ENCODE measurements at places on chromosomes 16 and 17.

DNA sequence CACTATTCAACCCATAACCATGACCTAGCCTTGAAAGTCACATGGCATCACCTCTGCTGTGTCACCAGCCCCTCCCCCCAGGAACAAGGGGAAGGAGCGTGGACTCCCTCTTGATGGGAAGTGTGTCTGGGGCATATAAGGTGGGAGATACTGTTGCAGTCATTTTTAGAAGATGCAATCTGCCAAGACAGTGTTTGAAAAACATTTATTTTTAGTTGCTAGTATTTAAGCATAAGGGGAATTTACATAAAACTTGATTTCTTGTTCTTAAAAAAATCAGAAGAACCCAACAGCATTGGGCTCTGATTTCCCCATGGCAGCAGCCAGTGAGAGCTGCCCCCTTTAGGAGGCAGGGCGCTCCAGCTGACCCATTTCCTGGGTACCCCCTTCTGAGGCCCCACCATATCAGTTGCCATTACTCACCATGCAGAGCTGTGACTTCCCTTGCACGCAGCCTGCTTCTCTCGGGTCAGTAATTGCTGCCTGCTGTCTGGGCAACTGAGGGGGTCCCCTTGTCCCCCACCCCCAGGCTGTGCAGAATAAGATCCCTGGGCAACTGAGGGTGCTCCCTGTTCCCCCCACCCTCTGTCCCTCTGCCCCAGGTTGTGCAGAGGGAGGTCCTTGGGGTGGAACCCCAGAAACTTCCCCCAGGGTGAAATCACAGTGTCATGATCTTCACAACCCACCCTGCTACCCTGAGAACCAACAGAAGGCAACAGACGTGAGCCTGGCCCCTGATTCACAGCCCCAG lies 11.8 kb upstream of the CDC42EP4 start:
- DNase-seq = peak; percentile 24

DNA sequence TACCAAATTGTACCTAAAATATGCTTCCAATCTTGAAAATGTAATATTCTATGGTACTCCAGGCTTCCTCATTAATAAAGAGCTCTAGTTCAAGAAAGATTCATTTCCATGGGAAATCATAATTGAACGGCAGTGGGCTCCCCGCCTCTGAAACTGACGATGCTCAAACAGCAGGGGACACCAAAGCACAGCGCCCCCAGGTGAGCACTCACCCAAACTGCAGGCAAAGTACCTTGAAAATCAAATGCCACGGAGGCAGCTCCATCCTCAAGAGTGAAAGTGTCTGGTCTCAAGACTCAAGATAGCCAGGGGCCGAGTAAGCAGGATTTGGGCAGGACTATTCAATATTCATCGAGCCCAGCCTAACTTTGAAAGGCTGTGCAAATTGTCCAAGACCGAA lies 217.4 kb upstream of the TNRC6C start:
- DNase-seq = no peak

GRCh38 chr16:73546341-73546845 lies 498.5 kb upstream of the ZFHX3 start:
- DNase-seq = no peak

DNA sequence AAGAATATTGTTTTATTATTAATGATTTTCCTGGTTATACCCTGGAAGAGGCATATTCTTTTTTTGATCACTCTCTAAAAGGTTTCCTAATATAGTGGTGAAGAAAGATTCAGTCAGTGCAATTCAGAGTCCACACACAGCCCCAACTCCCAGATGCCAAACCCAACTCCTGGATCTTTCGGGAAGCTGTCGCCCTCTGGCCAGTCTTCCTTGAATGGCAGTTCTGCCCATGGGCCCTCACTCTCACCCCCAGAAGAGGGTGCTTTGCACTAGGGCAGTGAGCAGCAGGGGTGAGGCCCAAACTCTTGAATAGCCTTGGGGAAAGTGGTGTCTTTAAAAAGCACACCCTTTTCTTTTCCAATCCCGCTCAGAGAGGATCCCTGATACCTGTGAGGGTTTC lies 11.0 kb downstream of the KRT32 start:
- DNase-seq = no peak

DNA sequence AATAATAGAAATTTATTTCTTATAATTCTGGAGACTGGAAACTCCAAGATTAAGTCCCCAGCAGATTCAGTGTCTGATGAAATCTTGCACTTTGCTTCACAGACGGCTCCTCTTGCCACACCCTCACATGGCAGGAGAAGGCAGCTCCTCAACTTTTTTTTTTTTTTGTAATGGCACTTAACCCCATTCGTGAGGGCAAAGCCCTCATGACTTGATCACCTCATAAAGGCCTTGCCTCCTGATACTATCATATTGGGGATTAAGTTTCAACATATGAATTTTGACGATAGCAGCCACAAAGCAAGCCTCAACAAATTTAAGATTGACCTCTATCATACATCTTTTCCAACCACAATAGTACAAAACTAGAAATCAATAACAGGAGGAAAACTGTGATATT lies 42.3 kb upstream of the CDYL2 start:
- DNase-seq = no peak

DNA sequence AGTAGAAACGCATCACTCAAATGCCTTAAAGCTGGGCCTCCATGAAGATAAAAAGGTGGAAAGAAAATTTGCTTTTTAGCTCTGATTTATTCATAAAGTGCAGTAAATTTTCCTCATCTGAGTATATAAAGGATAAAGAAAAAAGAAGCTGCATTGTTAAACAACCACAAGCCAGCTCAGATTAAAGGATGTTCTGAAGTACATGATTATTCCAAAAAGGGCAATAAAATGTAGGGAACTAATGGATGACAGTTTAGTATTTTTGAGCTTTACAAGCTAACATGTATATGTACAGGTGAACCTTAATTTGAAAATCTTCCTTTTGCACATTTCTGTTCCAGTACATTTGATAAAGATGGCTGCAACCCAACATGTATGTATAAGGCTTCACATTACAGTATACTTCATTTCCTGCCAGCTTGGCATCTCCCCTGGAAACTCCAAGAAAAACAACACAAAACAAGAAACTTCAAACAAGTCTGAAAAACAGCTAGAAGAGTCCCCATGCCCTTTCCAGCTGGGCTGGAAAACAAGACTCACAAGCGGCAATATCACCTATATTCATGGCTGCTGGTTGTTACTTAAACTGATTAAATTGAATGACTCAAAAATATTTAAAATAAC lies 225.7 kb downstream of the CEP112 start:
- no peak for DNase-seq

DNA sequence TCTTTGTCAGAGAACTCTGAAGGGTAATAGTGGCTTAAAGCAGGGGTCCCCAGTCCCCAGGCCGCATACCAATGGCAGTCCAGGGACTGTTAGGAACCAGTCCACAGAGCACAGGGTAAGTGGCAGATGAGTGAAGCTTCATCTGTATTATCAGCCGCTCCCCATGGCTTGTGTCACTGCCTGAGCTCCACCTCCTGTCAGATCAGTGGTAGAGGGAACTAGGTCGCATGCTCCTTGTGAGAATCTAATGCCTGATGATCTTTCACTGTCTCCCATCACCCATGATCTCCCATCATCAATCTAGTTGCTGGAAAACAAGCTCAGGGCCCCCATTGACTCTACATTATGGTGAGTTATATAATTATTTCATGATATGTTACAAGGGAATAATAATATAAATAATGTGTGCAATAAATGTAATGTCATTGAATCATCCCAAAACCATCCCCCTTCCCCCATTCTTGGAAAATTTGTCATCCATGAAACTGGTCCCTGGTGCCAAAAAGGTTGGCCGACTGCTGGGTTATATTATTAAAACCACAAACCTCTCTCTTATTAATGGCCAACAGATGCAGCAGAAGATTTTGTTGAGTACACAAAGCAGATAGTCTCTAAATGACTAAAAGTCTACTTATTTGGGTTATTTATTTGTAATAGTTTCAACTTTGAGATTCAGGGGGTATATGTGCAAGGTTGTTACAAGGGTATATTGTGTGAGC lies 782.7 kb downstream of the CDH11 start:
- peak; percentile 91 for DNase-seq

DNA sequence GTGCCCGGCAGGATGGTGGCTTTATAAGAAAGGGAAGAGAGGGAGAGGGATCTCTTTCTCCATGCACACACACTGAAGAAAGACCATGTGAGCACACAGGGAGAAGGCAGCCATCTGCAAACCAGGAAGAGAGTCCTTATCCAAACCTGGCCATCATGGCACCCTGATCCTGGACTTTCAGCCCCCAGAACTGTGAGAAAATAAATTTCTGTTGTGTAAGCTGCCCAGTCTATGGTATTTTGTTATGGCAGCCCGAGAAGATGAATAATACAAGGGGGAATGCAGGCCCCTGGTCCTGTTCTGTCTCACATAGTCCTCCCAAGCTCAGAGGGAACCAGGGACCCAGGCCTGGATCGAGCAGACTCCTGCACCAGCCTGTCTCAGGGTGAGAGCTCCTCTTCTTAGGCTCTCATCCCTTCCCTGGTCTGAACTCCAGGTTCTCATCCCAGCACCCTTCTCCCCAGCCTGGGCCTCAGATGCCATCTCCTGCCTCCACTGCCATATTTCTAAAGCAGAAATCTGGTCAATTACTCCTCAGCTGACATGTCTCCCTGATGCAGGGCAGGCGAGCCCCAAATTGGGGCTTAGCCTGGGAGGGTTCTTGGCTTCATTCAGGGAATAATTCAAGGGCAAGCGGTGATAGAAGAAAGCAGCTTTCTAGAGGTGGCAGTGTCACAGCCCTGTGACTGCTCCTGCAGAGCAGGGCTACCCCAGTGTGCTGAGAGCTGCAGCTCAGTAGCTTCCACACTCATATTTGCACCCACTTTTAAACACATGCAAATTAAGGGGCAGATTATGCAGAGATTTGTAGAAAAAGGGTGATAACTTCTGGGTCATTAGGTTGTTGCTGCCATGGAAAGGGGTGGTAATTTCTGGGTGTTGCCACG lies 28.8 kb downstream of the IGFBP4 start:
- no peak for DNase-seq

GRCh38 chr16:61820398-61820797 lies 215.8 kb downstream of the CDH8 start:
- DNase-seq = no peak

GRCh38 chr16:63066552-63066951 lies 1030.3 kb upstream of the CDH8 start:
- no peak for DNase-seq

DNA sequence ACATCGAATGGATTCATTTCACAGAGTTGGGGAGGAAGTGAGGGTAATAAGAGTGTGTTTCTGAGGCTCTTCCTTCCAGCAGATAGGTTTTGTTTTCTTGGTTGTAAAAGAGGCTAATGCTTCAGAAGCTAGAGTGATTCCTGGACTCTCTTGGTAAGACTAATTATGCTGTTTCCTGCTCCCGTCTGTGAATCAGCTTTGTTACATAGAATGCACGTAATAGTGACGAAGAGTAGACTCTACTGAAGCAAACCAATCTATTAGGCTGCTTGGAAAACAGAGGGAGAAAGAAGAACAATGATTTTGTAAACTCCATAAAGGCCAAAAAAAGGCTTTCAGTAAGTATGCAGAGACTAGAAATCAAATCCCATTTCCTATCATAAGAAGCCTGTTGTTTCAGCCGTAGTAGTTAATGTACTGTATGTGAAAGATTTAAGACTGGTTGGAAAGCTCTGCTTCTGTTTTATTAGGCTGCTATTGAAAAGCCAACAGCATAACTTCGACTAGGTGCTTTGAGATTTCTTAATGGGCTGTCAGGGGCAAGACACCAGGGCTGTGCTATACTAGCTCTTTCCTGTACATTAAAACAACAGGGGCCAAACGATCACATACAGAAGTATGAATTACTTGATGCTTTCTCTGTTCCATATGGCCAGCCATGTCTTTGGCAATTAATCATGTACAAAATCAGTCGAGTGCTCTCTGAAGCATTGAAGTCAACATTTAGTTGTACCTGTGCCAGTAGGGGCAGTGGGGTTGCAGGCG lies 219.0 kb downstream of the FTO start:
- no peak for DNase-seq

- DNase-seq = no peak
Observed at GRCh38 chr16:53378138-53378537, 56.1 kb upstream of the RBL2 start.

GRCh38 chr17:14427900-14428647 lies 127.2 kb downstream of the HS3ST3B1 start:
- no peak for DNase-seq

DNA sequence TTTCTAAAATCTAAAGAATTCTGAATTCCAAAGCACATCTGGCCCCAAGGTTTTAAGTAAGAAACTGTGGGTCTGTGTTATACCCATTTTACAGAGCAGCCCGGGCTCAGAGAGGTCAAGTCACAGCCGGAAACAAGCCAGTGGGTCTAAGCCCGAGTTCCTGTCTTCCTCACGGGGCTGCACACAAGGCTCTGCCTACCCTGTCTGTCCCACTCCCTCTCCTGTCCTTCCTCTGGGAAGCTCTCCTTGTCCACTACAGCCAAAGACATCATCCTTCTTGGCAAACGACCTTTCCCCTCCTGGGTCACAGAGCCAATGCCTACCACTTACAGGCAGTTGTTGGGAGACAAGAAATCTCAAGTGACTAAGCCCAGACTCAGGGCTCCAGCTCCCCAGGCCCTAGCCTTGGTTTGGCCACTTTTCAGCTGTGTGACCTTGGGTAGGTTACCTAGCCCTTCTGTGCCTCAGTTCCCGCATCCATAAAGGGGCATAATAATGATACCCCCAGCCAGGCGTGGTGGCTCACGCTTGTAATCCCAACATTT lies 55.6 kb upstream of the MAP3K14 start:
- no peak for DNase-seq

GRCh38 chr17:67500261-67500660 lies 123.2 kb downstream of the PITPNC1 start:
- no peak for DNase-seq

DNA sequence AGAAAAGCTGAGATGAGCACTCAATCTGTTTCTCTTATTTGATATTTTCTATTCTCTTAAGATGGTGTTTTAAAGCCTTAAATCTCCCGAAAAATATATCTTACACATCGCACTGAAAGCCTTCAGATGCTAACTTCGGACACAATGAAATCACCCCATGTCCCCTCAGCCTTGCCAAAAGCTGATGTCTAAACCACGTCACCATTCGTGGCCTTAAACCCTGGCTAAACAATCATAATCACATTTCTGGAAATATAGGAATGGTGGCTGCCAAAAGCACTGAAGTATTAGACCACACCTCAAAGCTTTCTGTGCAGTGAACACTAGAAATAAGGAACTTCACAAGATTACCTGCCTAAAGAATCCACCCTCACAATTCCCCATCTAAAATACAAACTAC lies 402.7 kb downstream of the SOX9 start:
- DNase-seq = no peak

DNA sequence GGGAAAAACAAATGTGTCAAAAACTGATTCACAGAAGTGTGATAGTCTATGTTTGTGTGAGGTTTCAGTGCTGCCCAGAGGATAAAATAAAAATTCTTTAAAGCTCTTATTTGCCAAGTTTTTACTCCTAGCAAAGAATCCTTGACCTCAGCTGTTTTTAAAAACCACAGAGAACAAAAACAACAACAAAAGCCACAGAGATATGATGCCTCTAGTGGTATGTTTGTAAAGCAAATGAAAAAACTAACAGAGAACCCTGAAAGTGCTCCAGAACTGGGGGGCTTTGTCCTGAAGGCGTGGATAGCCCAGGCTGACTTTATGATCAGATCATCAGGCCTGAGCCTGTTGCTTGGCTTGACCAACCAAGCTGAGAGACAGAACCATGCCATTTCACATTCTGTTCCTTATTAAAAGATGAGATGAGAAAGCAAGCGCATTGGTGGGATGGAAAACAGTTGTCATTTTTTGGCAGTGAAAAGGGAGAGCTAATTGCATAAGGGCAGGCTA lies 411.0 kb downstream of the CPPED1 start:
- DNase-seq = peak; percentile 4

Measured in HFFc6 (cell line).